ENCODE measurements at places on chromosomes 6 and 20.
A peak's percentile ranks its signal among the peaks of the same experiment; 100 is the strongest.

GRCh38 chr6:43950051-43950605 is 177.1 kb downstream of the MRPL14 start:
- DNase-seq: no peak

DNA sequence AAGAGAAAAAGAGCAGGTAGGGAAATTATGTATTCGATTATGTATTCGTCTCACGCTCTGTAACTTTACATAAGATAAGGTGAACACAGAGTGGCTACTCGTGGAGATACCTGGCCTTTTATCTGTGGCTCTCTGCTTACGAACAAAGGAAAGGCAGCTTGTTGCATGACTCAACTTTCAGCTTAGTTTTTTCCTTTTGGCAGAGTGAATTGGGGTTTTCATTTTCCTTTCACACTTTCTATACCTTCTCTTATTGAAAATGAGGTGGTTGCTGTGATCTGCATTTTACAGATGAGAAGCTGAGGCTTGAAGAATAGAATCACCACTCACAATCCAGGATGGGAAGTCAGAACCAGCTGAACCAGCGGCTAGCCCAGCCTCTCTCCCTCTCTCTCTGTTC is 13.3 kb upstream of the KCNK15 start:
- no peak for DNase-seq

DNA sequence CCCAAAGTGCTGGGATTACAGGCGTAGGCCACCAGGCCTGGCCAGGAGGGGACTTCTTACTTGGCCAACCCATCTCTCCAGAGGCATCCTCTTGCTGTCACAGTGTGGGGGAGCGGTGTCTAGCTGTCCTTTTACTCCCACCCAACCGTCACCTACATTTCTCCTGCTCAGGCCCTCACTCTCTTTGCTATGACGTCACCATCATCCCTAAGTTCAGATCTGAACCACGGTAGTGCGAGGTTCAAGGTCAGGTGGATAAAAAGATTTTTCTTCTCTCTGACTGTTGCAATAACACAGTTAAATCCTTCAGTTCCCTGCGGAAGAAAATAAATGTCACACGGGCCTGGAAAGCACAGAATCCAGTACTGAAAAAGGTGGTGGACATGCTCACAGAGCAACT is 7.3 kb upstream of the RAET1L start:
- DNase-seq: no peak

DNA sequence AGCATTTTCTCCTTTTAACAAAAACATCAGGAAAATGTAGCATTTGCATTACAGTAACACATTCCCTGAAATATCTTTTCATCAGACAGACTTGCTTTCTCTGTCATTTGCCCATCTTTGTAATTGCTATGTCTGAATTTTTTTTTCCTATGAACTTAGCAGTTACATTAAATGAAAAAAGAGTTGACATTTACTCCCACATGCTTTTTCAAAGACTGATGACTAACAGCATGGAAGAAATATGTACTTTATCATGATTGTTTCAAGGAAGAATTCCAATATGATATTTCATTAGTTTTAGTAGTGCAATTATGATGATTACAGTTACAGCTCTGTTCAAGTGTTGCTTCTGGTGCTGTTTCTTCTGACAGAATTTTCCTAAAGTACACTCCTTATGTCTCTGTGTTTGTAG is 864.5 kb upstream of the MAN1A1 start:
- DNase-seq: no peak

GRCh38 chr6:164370773-164371172 is 938.6 kb downstream of the C6orf118 start:
- DNase-seq: no peak

DNA sequence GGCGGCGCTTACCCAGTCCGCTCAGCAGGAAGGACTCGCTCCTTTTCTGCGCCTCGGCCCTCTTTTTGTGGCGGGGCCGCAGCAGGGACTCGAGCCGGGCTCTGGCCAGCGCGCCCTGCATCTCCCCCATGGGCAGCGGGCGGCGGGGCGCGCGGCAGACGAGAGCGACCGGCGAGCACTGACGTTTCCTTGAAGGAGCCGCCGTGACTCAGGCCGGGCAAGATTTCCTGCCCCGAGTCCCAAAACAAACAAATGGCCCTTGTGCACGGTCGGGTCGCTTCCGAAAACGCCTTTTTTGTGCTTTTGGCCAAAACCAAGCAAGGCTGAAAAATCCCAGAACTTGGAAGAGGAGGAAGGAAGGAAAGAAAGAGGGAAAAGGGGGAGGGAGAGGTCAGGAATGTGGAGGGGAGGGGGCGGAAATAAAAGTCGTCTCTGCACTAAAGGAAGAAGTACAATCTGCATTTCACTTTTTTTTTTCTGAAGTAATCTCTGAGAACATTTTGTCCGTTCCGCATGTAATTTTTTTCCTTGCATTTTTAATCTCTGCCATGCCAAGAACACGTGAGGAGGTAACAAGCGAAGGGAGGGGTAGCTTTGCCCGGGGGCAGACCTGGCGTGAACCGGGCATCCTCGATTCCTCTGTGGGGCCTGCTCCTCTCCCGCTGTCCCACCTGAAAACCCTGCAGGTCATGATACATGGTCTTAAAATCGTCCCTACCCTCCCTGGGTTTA is 123.3 kb upstream of the SLC2A12 start:
- peak; percentile 12 for DNase-seq

- DNase-seq: no peak
These were observed 408.4 kb upstream of the FLRT3 start for GRCh38 chr20:14745830-14746229.

- DNase-seq: no peak
These were observed 70.8 kb upstream of the HEY2 start for GRCh38 chr6:125678601-125679000.

- no peak for DNase-seq
These were observed 101.8 kb downstream of the EPHA7 start for GRCh38 chr6:93317592-93317991.

GRCh38 chr6:17212546-17213371 is 68.4 kb upstream of the RBM24 start:
- no peak for DNase-seq

DNA sequence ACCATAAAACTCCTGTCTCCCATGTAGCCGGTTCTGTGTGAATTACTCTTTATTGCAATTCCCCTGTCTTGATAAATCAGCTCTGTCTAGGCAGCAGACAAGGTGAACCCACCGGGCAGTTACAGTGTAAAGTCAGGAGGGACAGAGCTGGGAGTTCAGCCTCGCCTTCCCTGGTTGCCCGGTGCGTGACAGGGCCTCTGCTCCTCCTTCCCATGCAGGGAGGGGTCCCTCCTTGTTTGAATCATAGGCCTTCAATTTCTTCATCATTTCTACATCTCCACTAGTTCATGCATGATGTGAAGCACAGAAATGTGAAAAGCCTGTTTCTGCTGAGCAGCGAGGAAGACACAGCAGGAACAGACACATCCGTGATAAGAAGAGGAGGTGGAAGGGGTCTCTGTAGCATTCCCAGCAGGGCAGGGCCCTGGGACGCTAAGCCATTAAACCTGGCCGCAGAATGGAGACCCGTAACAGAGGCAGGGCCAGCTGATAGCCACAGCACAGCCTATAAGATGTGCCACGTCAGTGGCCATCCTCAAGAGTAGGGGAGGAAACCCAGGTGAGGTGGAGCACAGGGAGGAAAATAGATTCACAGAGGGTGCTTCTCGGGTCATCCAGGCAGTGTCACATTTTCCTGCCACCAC is 106.7 kb upstream of the CST7 start:
- DNase-seq: no peak

- no peak for DNase-seq
These were observed 180.6 kb downstream of the TFAP2C start for GRCh38 chr20:56809668-56810067.

DNA sequence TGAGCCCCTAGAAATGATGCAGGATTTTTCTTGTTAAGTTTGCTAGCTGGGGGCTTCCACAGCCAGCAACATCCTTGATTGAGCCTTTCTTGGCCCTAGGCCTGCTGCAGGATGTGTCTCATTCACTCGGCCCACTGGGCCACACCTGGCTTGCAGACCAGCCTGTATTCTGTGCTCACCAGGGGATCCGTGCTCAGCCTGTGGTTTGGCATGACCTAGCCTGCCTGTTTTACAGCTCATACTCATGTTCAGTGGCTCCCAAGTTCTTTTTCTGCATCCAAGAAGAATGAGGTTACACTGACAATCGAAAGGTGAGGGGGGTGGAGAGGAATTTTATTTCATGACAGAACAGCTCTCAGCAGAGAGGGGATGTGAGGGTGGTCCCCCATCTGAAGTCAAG is 263.4 kb downstream of the RIMS1 start:
- DNase-seq: no peak

GRCh38 chr20:50496773-50497385 is 13.3 kb upstream of the PTPN1 start:
- DNase-seq: no peak

- no peak for DNase-seq
These were observed 98.1 kb upstream of the PTPN1 start for GRCh38 chr20:50412069-50412468.

- DNase-seq: no peak
These were observed 173.4 kb downstream of the MRPL14 start for GRCh38 chr6:43953794-43954310.

DNA sequence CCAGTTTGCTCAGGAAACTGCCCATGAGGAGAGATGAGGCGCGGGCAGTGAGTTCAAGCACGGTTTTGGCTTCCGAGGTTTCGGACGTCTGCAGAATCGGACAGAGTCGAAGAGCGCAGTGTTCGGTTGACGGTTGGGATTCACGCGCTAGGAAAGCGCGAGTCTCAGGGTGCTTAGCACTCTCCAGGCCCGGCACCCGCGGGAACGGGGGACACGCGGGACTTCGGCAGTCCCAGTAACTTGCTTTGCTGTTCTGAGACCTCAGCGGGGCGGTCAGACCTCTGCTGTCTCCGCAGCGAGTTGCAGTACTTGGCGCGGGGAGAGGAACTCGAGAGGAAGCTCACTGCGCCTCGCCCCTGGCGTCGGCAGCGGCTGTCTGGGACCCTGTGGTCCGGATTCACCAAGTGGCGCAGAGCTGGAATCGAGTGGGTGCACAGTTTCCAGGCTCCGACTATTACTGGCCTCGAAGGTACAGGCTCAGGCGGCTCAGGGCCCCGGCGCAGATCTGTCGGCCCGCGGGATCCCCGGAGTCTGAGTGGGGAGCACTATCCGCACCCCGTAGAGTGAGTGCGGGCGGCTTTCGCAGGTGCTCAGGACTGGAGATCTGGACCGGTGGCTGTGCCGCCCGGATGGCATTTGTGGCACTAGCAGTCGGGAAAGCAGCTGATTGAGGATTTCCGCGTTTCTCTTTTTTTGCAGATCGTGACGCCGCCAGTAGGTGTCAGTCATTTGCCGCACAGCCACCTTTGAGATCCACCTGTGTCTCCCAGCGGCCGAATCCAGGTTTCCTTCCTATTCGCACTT is at the start of gene POM121L2:
TSS of gene POM121L2 (minus strand) at position 128 of the 804 bp plus-strand sequence. CDS start at position 25, 103 bp downstream.
- peak; percentile 49 for DNase-seq

GRCh38 chr6:18329776-18330175 is 57.4 kb upstream of the RNF144B start:
- no peak for DNase-seq

DNA sequence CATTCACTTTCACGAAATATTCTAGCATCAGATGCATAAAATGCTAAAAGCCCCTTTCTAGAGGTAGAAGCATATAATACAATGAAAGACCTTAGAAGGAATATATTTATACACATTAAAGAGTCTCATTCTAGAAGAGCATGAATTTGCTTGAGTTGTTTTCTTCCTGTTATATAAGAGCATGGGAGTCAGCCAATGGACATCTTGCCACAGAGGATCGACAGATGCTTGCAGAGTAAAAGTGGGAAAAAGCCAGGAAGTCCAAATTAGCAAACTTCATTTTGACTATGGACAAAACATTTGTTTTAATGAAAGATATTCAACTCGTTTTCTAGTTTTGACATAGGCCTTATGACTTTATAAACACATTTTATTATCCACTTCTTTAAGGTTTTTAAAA is 44.2 kb upstream of the RIPPLY2 start:
- no peak for DNase-seq

DNA sequence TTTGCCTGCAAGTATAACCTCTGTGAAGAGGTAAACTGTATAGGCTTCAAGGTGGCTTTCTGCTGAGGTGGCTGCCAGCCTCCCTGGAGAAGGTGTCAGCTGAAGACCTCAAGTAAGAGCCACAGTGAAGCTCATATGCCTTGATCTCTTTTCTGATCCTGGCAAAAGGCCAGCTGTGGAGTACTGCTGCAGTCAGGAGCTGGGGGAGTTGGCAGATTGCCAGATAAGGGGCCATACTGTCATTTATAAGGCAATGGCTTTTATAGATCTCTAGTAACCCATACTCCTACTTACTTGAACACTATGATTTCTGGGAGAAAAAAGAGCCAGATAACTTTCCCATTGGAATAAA is 8.8 kb upstream of the CEP85L start:
- no peak for DNase-seq
